ENCODE measurements at places on chromosomes 12 and 14. TPM values are rescaled to one million over a fixed set of nuclear protein-coding genes. Genes with fewer than 3 reads are reported as not detected.

SLC35E3 gene
- 1.8 TPM for total RNA-seq

PZP gene
- not detected for total RNA-seq

EEA1 gene
- 5.9 TPM for total RNA-seq

TM7SF3 gene
- total RNA-seq: 42.9 TPM

TOMM20L gene
- not detected for total RNA-seq

USP44 gene
- total RNA-seq: 0.50 TPM

SIX1 gene
- total RNA-seq: 48.8 TPM

C1QL4 gene
- 0.45 TPM for total RNA-seq

GPRC5A gene
- 6.1 TPM for total RNA-seq

SOAT2 gene
- under 0.01 TPM for total RNA-seq

LRTM2 gene
- total RNA-seq: not detected

All from bronchus fibroblast of lung (primary cell).